ENCODE measurements at places on chromosomes 4 and X. TPM values are rescaled to one million over a fixed set of nuclear protein-coding genes. Genes with fewer than 3 reads are reported as not detected.

DNA sequence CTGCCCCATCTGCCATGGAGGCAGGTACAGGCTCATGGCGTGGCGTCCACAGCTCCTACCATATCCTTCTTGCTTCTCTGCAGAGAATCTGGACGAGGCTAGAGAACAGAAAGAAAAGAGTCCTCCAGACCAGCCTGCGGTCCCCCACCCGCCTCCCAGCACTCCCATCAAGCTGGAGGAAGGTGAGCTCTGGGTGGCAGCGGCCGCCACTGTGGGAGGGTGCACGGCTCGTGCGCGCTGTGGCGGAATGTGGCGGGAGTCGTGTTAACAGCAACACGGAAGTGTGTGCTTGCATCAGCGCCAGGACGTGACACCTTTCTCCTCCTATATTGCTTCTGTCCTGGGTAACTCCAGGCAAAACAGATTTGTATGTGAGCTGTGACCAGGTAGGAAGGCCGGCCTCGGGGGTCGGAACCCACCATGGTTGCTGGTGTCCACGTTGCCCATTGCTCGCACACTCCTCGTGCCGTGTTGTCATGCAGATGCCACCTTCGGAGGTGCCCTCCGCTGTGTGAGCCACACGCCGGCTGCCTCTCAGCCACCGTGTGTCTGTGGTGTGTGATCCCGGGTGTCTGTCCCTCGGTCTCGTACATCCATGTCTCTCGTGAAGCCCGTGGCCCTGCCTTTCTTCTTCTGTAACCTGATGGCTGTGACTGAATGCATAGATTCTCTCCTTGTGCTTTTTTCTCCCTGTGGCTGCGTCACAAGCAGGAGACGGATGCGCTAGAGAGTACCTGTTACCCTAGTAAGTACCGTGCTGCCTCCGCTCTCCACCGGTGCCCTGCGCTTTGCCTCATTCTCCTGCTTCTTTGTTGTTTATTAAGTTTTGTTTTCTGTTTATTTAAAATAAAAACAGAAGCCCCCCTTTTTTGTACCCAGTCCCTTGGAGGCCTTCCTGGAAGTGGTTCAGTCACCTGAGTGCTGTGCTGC, 37.0 kb downstream of the NOP14 start:
- ATAC-seq = no peak

- ATAC-seq = no peak
Observed at GRCh38 chrX:47625365-47625764, 4.4 kb downstream of the CFP start.

- no peak for ATAC-seq
Observed at GRCh38 chr4:173486714-173487392, 43.2 kb downstream of the HAND2 start.

- no peak for ATAC-seq
Observed at GRCh38 chrX:125953814-125954213, 212.3 kb downstream of the DCAF12L2 start.

GRCh38 chr4:55078987-55079386, 46.4 kb downstream of the KDR start:
- no peak for ATAC-seq

DNA sequence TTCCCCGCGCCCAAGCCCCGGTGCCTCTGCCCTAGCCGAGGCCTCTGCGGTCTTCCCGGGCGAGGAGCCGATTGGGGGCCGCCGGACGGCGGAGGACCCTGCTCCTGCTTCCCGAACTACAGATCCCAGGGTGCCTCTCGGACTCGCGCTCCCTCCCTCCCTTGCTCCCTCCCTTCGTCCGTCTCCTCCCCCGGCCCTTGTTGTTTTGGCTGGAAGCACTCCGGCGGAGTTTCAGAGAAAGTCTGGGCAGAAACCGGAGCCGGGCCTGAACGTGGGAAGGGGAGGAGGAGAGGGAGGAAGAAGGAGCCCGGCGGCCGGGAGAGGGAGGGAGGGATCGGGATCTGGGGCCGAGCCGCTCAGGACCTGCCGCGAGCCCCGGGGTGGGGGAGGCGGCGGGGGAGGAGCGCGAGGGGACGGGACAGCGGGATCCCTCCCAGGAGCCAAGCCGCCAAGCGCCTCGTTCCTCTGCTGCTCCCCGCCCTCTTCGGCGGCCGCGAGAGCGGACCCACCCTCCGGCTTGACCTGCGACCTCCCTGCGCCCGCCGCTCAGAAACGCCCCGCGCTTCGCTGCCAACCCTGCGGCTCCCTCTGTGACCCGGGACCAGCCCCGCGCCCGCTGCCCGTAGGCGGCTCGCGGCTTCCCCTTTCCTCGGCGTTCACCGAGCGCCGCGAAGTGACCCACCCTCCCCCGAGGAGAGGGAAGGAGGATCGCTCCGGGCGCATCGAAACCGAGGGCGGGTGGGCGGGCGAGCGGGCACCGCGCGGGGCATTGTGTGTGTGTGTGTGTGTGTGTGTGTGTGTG, 496 bp upstream of the GAB1 start:
- peak; percentile 76 for ATAC-seq

- no peak for ATAC-seq
Observed at GRCh38 chr4:152102436-152103000, 341.7 kb upstream of the GATB start.

DNA sequence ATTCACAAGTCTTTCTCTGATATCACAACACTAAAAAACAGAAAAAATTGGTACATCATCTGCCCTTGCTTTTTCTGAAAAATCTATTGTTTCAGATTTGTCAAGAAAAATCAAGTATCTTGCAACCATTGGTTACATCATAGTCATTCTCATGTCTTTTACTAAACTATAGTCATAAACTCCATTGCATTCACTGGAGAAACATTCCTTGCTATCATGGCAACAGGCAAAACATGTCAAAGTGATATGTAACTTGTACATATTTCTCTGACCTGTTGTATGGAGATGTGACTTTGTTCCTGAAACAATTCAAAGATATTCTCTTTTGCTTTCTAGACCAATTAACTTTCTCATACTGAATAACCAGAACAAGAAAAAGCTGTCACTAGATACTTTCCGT, 121.9 kb upstream of the ANK2 start:
- ATAC-seq = no peak

GRCh38 chrX:39258331-39258730, 457.1 kb downstream of the MID1IP1 start:
- peak; percentile 87 for ATAC-seq

DNA sequence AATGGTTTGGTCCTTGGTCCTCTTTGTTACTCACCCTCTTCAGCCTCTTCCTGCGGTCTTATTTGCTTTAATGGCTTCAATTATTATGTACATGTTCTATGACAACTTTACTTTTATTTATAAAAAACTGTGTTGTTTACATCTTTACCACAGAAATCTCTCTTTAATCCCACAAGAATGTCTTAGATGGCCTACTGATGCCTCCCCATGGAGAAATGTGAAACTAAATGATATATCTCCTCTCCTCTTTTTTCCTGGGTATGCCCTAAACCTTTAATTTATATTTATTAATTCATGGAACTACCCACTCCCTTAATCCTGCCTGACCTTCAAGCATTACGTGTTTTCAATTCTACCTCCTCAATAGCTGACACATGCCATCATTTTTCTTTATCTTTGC, 573.2 kb downstream of the CENPC start:
- ATAC-seq = no peak

- ATAC-seq = no peak
Observed at GRCh38 chr4:122541996-122542395, 78.9 kb downstream of the IL21 start.

GRCh38 chr4:107721436-107722100, 1.5 kb upstream of the PAPSS1 start:
- no peak for ATAC-seq

GRCh38 chr4:174181827-174182226, 101.6 kb downstream of the FBXO8 start:
- ATAC-seq = no peak

DNA sequence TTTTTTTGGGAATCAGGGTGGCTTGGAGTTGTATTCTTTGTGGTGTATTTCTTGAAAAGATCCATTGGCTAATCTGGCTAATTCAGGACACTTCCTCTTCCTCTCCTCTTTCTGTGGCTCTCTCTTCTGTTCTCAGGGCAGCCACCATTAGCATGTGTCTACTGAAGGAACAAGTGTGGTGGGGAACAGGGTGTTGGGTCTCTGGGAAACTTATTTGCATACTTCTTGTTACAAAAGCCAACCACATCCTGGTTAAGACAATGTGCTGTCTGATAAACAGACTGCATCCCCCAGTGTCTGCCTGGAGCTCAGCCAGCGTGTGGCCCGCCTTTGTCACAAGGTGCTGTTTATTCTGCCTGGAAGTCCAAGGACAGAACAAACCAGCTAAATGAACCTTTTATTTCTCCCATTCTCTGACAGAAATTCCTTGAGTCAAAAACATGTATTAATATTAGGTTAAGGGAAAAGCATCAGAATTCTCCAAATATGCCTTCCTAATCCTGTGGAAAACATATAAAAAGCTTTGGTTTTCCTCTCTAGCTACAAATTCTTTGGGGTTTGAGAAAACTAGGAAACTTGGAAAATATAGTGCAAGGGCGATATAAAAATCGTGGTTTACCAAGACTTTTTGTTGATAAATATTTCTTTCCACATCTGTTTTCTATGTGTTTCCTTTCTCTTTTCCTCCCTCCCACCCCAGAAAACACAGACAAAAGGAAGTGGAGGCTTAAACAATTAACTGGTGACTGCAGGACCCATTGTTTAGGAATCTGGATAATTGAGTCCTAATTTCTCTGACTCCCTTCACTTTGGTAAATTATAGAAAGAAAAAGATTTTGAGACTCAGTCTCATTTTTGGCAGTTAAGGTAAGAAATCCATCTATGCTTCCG, 203.6 kb downstream of the SPRY1 start:
- peak; percentile 35 for ATAC-seq

- ATAC-seq = no peak
Observed at GRCh38 chr4:83115000-83115399, 471 bp upstream of the PLAC8 start.

DNA sequence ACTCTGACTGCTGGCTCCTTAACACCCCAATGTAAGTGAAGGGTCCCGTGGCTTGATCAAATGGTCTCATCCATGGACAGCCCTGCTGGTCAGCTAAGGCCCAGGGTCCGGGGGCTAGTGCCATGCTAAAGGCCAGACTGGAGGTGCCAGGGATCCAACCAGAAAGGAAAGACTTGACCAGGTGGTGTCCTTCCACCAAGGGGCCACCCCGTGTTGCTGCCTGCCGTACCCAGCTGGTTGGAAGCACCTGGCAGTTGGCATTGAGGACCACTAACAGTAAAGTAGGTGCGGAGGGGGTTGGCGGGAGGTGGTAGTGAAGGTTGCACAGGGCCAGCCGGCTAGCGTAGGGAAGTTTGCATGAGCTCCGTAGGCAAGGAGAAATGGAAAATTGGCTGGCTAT, 1.7 kb upstream of the IL1RAPL2 start:
- no peak for ATAC-seq

- no peak for ATAC-seq
Observed at GRCh38 chr4:15906020-15906443, 32.5 kb downstream of the FGFBP1 start.

- ATAC-seq = no peak
Observed at GRCh38 chrX:10169175-10169574, 12.4 kb downstream of the CLCN4 start.

DNA sequence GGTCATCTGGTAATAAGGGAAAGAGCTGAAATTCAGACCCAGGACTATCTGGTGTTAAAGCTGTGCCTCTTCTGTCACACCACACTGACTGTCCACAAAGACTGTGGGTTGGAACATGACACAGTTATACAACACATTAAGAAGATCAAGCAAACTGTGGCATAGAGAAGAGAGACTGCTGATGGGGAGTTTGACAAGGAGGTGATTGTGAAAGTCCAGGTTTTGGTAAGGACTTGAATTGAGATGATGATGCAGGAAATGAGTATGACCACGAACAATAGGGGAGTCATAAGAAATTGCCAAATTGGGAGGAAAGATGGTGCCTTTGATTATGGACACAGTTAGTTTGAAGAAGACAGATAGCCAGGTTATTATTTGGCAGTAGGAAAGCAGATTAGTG, 163.4 kb downstream of the PDGFRA start:
- no peak for ATAC-seq

DNA sequence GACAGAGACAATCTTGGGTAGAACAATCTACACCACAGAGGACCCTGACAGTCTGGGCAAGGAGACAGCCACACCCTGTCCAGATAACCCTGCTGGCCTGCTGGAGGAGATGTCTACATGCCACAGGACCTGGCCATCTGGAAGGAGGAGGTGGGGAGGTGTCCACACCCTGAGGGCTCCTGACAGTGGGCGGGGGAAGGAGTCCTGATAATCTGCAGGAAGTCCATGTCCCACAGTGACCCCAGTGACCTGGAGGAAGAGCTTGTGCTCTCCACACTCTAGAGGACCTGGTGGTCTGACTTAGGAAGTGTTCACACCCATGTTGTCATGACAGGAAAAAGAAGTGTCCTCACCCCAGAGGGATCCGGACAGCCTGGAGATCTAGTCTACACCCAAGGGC, 5.5 kb downstream of the SUV39H1 start:
- no peak for ATAC-seq

GRCh38 chrX:9352243-9352642, 112.6 kb upstream of the TBL1X start:
- no peak for ATAC-seq

GRCh38 chrX:154426916-154427770, 1.3 kb upstream of the ATP6AP1 start:
- no peak for ATAC-seq

DNA sequence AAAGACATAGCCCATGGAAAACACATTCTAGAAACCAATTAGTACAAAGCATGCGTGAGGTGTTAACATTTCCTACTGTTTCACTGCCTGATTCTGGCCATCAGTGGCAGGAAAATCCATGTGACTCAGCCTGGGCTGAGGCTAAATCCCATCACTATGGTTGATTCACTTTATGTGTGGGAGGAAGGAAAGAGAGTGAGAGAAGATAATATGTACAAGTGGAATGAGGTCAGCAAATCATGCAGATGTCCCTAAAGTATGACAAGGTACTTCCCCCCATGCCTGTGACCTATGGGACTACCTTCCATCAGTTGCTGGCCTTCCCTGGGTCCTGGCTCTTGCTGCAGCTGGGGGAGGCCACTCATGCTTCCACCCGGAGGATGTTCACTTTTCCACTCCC, 64.2 kb upstream of the MAP3K15 start:
- ATAC-seq = peak; percentile 94

DNA sequence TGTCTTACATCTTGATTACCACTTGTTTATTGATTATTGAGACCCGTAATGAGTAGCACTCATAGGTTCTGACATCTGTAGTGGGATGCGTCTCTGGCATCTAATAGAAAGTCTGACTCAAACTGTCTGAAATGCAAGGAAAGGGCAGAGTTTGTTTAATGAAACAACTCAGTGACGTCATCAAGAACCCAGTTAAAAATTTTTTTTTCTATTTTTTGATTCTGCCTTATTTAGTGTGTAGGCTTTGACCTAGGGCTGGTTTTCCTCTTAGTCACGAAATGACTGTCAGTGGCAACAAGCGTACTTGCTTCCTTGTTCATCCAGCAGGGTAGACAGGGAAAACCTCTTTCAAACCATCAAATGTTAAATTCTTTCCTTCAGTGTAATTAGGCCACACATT, 3.1 kb upstream of the CDKL5 start:
- no peak for ATAC-seq

- ATAC-seq = no peak
Observed at GRCh38 chr4:156442912-156443311, 489.2 kb upstream of the CTSO start.

GRCh38 chr4:7890635-7891393, 48.8 kb downstream of the AFAP1 start:
- ATAC-seq = peak; percentile 42

Gene NHSL2
- 3.0 TPM for total RNA-seq

Gene AREG
- 0.92 TPM for total RNA-seq

Gene CT45A1
- not detected for total RNA-seq

Gene C4orf50
- 1.2 TPM for total RNA-seq

Gene STK32B
- 3.9 TPM for total RNA-seq

Gene CLDN2
- 0.27 TPM for total RNA-seq
